Activated T-cell treated with anti-CD3 and anti-CD28 coated beads, Interleukin-2, amount 50 U/mL, for 72 hours (primary cell): ENCODE measurements at places on chromosomes 6 and 20. TPM values are rescaled to one million over a fixed set of nuclear protein-coding genes. Genes with fewer than 3 reads are reported as not detected.

DNA sequence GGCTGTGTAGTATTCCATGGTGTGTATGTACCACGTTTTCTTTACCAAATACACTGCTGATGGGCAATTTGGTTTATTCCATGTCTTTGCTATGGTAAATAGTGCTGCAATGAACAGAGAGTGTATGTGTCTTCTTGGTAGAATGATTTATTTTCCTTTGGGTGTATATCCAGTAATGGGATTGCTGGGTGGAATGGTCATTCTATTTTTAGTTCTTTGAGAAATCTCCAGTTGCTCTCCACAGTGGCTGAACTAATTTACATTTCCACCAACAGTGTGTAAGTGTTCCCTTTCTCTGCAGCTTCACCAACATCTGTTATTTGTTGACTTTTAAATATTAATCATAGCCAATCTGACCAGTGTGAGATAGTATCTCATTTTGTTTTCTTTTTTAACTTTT lies 13.9 kb downstream of the CST9L start:
- no peak for DNase-seq

GRCh38 chr6:106556368-106556960 lies 72.8 kb downstream of the RTN4IP1 start:
- no peak for DNase-seq

RBBP8NL gene
- not detected for total RNA-seq

DNA sequence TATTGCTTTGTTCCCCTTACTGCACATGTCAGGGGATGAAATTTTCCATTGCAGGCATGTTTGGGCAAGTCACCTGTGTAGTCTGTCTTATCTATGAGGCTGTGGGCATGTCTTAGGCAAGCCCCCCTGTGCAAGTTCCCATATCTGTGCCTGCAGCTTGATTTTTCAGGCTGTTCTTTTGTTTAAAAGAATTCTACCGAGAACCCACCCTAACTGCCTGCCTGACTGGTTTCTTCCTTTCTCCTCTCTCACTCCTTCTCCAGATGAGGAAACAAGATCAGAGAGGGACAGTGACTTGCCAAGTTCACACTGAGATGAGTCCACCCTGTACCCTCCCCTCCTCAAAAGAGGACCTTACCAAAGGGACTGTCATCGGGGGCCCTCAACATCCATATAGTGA lies 11.0 kb downstream of the TREML2 start:
- no peak for DNase-seq

FRS3 gene
- total RNA-seq, result 10.5 TPM

GRCh38 chr20:24646321-24646720 lies 176.9 kb downstream of the SYNDIG1 start:
- DNase-seq, result no peak

GRCh38 chr20:11094196-11094595 lies 420.4 kb upstream of the JAG1 start:
- no peak for DNase-seq

HAO1 gene
- not detected for total RNA-seq

HINT3 gene
- total RNA-seq, result 19.3 TPM

GRCh38 chr20:58976061-58976730 lies 4.9 kb upstream of the NELFCD start:
- DNase-seq, result no peak

DNA sequence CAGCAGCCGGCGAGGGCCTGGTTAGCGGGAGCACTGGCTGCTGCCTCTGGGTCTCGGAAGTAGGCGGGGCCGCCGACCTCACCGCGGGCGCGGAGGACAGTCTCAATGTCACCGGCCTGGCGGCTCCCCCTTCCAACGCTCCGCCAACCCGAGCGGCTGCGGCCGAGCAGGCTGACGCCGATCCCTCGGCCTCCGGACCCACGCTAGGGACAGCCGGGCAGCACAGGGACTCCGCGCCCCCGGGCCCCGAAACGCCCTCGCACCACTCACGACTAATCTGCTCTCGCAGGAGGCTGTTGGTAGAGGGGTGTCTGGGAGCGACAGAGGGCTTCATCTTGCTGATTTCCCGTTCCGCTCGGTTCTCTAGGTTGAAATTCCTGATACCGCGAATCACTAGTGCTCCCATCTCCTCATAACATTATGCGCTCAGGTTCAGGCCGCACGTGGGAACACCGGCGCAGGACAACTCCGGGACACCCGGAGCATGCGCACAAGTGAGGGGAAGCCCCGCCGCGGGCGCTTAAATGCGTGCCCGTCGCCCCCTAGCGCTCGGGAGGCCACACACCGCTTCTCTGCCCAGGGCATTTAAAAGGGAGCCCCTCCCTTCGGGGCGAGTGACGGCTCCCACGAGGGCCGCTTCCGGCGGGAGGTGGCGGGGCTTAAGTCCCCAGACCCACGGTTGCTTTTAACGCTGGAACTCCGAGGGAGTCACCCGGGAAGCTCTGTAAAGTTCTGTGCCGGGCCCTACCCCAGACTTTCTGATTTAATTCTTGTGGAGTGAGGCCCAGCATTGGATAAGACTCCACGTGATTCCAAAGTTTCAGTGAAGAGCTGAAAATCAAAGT lies at the start of gene NDUFAF4:
Gene NDUFAF4, minus strand, starts transcription at position 496 of the 845 bp plus-strand sequence. Its CDS starts 90 bp downstream, at position 406.
- DNase-seq, result peak; percentile 97

SPATA25 gene
- total RNA-seq, result 0.46 TPM

GRCh38 chr6:14353281-14353680 lies 235.7 kb downstream of the CD83 start:
- DNase-seq, result no peak

CST2 gene
- not detected for total RNA-seq

GRCh38 chr6:372336-372911 lies 19.1 kb upstream of the IRF4 start:
- no peak for DNase-seq

- no peak for DNase-seq
These were observed 494.9 kb upstream of the POU3F2 start for GRCh38 chr6:98339506-98339905.

DNA sequence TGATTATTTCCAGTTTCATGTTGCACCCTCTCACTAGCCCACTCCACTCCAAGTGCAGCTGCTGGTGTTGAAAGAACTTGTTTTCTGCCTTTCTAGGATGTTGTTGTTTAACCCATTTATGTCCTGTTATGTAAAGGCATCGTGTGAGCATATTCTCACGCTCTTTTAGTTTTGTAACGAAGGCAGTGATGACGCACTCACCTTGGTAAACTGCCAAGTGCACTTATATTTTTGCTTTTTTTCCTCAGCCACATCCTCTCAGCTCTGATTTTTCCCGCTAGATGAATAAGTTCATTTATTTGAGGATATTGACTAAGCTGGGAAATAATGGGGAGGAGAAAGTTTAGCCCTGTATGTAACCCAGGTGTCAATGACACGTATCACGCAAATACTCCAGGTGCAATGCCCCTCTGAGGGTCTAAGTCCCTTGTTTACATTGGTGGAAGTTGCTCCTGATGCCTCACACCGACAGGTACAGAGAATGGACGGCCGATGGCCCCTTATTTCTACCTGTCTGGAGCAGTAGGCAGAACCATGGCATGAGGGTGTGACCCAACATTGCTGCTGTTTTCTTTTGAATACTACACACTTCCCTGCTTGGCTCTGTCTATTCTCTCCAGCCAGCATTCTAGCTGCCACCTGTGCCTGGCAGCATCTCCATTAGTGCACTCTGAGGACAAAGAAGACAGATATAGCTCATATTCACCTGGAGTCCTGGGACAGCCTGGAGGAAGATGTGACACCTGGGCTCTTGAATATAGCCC lies 132.7 kb upstream of the SLC24A3 start:
- DNase-seq, result no peak
